ENCODE measurements at places on chromosomes 1 and 21.

DNA sequence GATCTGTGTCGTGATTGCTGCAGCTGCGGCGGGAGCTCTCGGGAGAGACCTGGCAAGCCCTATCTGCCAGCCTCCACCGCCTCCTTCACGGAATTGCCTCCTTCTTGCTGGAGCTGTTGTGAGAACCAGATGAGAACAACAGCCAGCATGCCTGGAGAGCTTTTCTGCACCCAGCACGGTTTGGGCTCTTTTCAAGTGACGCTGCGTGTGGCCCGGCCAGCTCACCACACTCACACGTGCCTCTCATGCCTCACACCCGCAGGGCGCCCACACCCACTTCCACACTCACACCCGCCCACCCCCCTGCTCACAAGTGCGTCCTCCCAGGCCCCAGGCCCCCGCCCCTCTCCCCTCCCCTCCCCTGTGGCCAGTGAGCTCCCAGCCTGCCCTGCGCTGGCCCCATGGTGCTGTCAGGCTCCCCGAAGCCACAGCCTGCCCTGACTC is 135.7 kb upstream of the RUNX3 start:
- DNase-seq, result no peak

DNA sequence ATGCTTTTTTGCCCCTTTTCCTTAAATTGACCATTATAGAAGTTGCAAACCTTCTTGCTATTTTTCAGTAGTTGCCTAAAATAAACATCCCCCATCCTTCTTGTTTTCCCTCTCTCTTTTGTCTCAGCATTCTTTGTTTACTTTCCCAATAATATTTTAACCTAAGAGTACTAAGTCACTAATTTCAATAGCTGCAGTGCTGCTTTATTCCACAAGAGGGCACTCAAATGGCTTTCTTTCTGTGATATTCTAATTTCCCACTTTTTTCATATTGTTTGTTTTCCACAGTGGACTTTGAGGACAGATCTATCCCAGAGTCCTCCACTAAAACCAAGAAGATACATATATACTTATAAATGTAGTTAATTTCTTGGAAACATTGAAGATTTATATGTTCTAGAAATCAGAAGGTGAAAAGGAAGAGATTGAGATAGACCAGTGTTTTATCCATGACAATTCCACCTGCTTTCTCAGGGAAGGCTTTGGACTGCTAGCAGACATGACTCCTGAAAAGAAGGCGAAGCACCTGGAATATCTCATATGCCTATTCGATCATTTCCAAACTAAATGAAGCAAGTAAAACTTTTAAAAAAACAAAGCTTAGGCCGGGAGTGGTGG is 104.8 kb upstream of the GRIK1 start:
- peak; percentile 32 for DNase-seq

DNA sequence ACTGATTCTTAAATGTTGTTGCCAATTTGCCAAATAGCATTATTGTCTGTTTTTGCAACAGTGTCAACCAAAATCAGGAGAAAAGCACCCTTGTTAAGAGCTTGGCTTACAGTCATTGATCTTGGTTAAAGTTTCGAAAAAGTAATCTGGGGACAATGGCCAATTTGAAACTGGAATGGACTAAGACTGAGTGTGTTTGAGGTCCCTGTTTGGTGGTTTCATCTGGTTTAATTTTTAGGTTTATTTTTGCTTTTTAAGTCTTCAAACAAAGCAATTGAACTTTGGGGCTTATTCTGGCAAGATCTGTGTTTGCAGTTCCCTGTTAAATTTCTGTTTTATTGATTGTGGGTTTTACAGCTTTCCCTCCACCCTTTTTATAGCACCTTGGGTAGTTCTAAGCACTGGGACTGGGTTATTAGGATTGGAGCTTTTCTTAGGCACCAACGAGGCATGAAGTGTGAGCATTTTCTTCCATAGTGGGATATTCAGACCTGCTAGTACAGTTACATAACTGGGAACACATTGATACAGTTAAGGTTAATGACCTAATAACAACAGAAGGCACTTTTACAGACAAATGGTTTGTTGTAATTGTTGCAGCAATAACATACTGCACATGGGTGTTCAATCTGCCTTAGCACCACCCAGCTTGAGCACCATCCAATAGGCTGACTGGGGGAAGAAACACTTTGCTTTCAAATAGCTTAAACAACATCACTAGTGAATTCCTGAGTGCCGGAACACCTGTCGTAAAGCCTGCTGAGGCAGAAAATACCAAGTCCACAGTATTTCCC is 40.6 kb upstream of the MAP10 start:
- DNase-seq, result peak; percentile 56

GRCh38 chr1:94258873-94259331 is 21.5 kb upstream of the ARHGAP29 start:
- DNase-seq, result no peak

DNA sequence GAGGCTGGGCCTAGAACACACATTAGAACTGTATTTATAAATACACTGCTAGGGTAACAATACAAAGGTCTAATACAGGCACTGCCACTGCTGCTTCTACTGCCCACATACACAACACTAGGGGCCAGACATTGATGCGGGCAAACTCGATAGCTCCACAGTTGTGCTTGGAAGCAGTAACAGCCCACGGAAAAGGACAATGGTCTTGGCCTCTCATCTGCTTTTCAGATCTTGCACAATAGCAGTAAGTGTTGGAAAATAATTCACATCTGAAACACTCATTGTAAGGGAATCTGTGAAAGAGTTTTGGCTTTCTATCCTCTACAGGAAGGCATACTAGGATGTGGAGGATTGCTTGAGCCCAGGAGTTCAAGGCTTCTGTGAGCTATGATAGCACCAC is 6.9 kb upstream of the SPOCD1 start:
- DNase-seq, result no peak

GRCh38 chr21:42705746-42706374 is 52.4 kb downstream of the PDE9A start:
- DNase-seq, result no peak

GRCh38 chr1:55063577-55063942 is 24.2 kb downstream of the PCSK9 start:
- DNase-seq, result no peak

- DNase-seq, result no peak
Observed at GRCh38 chr1:178093951-178094738, at the start of gene RASAL2. Gene RASAL2, plus strand, starts transcription at chr1:178094104. Its CDS starts 389 bp downstream, at chr1:178094493.

DNA sequence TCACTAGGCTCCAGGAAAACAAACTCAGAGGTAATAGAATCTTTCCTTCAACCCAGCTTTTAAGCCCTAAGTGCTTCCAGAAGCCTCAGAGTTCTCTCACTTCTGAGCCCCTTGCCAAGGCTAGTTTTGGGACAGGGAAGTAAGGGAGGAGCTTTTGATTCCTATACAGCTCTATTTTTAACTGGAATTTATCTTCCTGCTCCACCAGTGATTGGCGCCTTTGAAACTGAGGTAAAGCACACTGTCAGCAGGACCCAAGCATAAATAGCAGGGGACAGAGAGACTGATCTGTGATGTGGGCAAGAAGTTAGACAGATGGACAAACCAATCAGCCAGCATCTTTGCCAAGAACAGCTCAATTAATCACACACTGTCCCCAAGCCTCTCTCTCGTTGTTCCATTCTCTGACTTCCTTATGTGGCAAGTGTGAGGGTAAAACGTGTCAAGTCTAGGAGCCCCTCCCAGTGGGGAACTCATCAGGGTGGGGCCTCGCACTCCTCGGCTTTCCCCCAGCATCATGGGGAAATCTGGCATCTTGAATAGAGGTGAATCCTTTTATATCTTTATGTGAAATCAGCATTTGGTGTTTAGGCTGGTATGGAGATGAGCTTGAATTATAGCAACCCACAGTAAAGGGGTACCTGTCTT is 40.2 kb upstream of the MPZL1 start:
- no peak for DNase-seq

- DNase-seq, result no peak
Observed at GRCh38 chr1:21935891-21936365, 1.2 kb downstream of the HSPG2 start.

DNA sequence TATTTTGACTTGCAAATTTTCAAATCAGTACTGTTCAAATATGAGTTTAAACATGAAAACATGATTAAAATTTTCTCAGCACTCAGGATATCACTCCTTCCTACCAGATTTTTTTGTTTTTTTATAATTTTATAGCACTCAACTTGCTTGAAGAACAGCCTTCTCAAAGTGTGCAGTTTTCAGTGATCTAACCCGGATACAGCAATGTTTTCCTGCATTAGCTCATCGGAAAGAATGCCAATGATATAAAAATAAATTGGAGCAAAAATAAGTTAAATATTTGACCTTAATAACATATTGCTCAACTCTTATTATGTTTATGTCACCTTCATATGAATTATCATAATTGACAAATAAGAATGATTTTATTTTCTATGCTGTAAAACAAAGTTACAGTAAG is 766.8 kb downstream of the USP25 start:
- no peak for DNase-seq

GRCh38 chr1:182215764-182216163 is 154.3 kb upstream of the ZNF648 start:
- no peak for DNase-seq

DNA sequence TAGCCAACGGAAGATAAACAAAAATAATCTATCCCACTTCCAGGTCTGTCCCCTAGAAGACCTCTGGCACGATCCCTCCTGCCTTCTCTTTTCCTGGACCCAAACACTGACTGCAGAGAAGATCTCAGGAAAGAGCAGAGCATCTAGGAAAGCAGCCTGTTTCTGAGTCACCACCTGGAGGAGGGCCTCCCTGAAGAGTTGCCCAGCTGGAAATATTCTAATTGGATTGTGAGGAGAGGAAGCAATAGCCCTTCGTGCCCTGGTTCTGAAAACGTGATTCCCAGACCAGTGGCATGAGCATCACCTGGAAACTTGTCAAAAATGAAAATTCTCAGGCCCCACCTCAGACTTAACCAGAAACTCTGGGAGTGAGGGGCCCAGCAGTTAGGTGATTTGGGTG is 411.1 kb downstream of the SETD4 start:
- DNase-seq, result no peak

- DNase-seq, result no peak
Observed at GRCh38 chr1:27225621-27226020, 8.8 kb upstream of the WDTC1 start.

DNA sequence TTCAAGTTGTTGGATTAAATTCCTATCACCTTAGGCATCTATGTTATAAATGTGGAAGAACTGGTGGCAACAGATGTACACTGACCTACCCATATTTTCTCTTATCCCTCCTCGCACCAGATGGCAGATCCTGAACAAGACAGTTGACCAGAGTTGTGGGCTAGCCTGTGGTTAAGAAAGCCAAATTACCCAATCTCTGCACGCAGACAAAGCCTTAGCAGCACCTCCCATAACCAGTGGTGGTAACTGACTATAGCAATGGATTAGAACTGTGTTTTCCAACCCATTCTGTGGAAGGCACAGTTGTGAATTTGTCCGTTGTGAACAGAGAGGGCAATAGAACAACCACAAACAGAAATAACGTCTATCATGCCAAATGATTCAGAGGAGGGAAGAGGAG is 20.6 kb downstream of the ABCB10 start:
- no peak for DNase-seq

GRCh38 chr1:212749821-212750535 is 41.6 kb downstream of the NSL1 start:
- peak; percentile 42 for DNase-seq

GRCh38 chr1:80639777-80640533 is 1160.8 kb upstream of the ADGRL2 start:
- DNase-seq, result no peak

All from NCI-H1694 (cell line).